ENCODE measurements at places on chromosomes 7 and 10. TPM values are rescaled to one million over a fixed set of nuclear protein-coding genes. Genes with fewer than 3 reads are reported as not detected.

Gene MRLN
- not detected for total RNA-seq

Gene ITGB8
- total RNA-seq = 8.1 TPM

Gene OR2A42
- total RNA-seq = not detected

GRCh38 chr7:44311561-44312495, 13.6 kb downstream of the CAMK2B start:
- H3K27ac ChIP-seq = no peak overlapping the region
- no peak overlapping the region for H3K4me3 ChIP-seq
- H3K27me3 ChIP-seq = no peaks in the 10 kb centered on the region
- peak; percentile 6 for DNase-seq

DNA sequence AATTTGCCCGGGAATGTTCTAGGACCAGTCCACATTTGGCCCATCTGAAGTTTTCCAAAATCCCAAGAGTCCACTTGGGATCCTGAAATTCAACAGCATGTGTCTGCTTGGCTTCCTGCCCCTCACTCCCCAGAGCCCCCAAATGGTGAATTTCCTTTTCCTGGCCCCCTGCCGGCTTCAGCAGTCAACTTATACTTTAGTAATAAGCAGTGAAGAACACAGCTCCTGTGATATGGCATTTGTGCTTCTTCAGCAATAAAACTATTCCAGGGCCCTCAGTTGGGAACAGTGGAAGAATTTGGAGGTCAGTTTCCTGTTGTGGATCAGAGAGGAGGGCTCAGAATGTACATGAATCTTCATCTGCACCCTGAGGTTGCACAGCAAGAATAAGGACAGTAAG, 51.1 kb downstream of the PRF1 start:
- H3K4me3 ChIP-seq = no peak overlapping the region
- H3K27me3 ChIP-seq = no peaks in the 10 kb centered on the region
- H3K27ac ChIP-seq = no peak overlapping the region

- DNase-seq = no peak
- H3K36me3 ChIP-seq = no peaks in the 10 kb centered on the region
- no peak overlapping the region for H3K4me3 ChIP-seq
- H3K4me1 ChIP-seq = no peaks in the 10 kb centered on the region
- no peaks in the 10 kb centered on the region for H3K27me3 ChIP-seq
- H3K27ac ChIP-seq = no peak overlapping the region
Observed at GRCh38 chr7:45268013-45268412, 110.4 kb downstream of the RAMP3 start.

DNA sequence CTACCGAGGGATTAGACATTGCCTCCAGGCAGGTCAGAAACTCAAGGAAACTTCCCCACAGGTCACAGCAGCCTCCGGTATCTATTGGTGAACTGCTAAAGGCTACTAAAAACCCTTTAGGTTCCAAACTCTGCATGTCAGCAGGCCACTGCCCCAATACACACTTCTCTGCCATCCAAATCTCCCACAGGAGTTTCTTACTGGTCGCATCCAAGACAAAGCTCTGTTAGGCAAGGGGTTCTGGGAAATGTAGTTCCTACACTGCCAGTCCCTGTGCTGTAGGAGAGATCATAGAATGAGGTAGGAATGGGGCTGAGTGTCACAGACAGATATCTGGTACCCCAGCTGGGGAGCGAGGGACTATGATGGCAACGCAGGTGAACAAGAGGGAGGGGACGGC, 757.0 kb upstream of the C7orf33 start:
- no peaks in the 10 kb centered on the region for H3K36me3 ChIP-seq
- no peak overlapping the region for H3K4me3 ChIP-seq
- H3K4me1 ChIP-seq = no peaks in the 10 kb centered on the region
- no peak overlapping the region for H3K27ac ChIP-seq
- no peak for DNase-seq
- H3K27me3 ChIP-seq = no peaks in the 10 kb centered on the region

GRCh38 chr7:91164506-91164905, 99.7 kb upstream of the FZD1 start:
- no peaks in the 10 kb centered on the region for H3K4me1 ChIP-seq
- DNase-seq = no peak
- H3K27me3 ChIP-seq = no peaks in the 10 kb centered on the region
- H3K36me3 ChIP-seq = no peaks in the 10 kb centered on the region

- DNase-seq = no peak
- no peak overlapping the region for H3K4me3 ChIP-seq
- H3K4me1 ChIP-seq = no peaks in the 10 kb centered on the region
Observed at GRCh38 chr10:105288026-105288425, 646.9 kb downstream of the SORCS3 start.

GRCh38 chr7:35477609-35478008, 217.3 kb downstream of the HERPUD2 start:
- no peak overlapping the region for H3K27ac ChIP-seq
- no peak for DNase-seq
- H3K4me3 ChIP-seq = no peak overlapping the region

DNA sequence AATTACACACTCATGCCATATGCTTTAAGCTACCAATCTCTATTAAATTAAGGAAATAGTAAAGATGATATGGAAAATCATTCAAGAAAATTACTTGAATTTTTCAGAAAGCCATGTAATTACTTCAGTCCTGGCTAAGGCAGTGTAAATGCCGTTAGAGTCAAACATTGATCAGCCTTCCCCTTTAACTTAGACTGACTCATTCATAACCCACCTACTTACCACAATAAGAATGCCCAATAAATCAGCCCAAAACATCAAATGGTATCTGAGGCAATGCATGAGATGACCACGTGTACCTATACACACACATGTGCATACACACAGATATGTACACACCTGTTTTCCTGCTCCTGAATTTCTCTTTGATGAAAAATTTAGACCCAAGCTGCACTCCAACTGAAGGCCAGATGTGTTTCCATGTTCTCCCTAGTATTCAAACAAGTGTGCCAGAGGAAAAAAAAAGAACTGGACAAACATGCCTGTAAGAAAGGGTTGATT, 30.2 kb upstream of the PDE1C start:
- no peaks in the 10 kb centered on the region for H3K4me1 ChIP-seq
- no peak for DNase-seq
- no peaks in the 10 kb centered on the region for H3K36me3 ChIP-seq

DNA sequence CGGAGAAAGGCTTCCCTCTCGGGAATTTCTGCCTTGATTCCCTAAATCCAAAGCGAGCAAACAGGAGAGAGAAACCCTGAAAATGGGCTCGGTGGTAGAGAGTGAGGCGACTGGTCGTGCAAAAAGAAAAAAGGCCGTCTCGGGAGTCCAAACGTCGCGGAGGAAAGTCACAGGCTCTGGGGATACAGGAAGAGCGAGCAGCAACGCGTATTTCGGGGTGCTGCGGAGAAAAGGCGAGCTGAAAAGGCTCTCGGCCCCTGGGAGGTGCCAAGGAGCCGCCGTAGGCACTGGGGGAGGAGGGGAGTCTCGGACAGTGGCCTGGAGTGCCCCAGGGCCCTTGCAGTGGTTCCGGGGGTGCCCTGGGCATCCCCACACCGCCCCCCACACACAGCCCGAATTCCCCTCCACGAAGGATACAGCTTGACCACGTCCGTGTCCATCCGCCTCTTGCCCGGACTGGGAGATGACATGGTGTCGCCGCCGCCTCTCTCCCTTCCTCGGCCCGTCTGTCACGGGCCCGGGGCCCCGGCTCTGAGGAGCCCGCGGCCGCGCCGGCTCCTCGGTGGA, 591 bp downstream of the UBE2H start:
- H3K27me3 ChIP-seq = no peaks in the 10 kb centered on the region
- peak overlapping the region; percentile 96 for H3K27ac ChIP-seq
- peak overlapping the region; percentile 63 for H3K4me3 ChIP-seq
- H3K36me3 ChIP-seq = no peaks in the 10 kb centered on the region

Data from colonic mucosa (tissue), 4 donors.